ENCODE measurements at places on chromosomes 1 and 21. TPM values are rescaled to one million over a fixed set of nuclear protein-coding genes. Genes with fewer than 3 reads are reported as not detected.

GRCh38 chr1:114316204-114316603 lies 162.5 kb upstream of the SYT6 start:
- no peak overlapping the region for H3K27ac ChIP-seq
- H3K4me3 ChIP-seq = no peak overlapping the region
- no peaks in the 10 kb centered on the region for H3K36me3 ChIP-seq
- H3K4me1 ChIP-seq = no peaks in the 10 kb centered on the region
- DNase-seq = no peak

GRCh38 chr1:230043081-230043480 lies 24.0 kb upstream of the GALNT2 start:
- no peak overlapping the region for H3K4me3 ChIP-seq
- H3K27ac ChIP-seq = no peak overlapping the region
- peaks cover 22% of the 10 kb centered on the region for H3K27me3 ChIP-seq
- H3K4me1 ChIP-seq = peaks cover 6% of the 10 kb centered on the region
- no peak for DNase-seq
- H3K36me3 ChIP-seq = no peaks in the 10 kb centered on the region

GRCh38 chr1:198918920-198919319 lies 280.1 kb downstream of the PTPRC start:
- H3K4me1 ChIP-seq = peaks cover 61% of the 10 kb centered on the region
- H3K27me3 ChIP-seq = no peaks in the 10 kb centered on the region
- peaks cover 17% of the 10 kb centered on the region for H3K36me3 ChIP-seq
- DNase-seq = peak; percentile 52
- H3K4me3 ChIP-seq = peak overlapping the region; percentile 68
- peak overlapping the region; percentile 94 for H3K27ac ChIP-seq

DNA sequence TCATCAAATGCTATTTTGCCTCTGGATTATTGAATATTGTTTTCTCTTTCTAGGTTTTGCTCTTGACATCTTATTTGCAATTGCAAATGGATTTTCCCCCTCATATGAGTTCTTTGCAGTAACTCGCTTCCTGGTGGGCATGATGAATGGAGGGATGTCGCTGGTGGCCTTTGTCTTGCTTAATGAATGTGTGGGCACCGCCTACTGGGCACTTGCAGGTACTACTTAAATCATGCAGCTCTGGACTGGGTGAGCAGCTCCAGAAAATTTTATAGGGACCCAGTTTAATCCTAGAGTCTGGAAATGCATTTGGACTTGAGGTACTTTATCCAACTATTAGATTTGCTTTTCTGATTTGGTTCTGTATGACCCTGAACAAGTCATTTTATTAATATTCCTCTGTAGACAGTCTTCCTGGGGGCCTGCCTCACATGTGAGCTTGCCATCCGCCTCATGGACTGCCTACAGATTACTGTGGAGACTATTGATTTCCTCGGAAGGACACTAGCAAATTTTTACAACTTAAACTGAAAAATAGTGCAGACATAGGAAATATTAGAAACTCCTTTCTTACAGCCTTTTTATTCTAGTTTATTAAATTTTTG lies 44.5 kb downstream of the SLC22A15 start:
- peaks cover 5% of the 10 kb centered on the region for H3K4me1 ChIP-seq
- no peak overlapping the region for H3K27ac ChIP-seq
- peaks cover 19% of the 10 kb centered on the region for H3K36me3 ChIP-seq
- H3K4me3 ChIP-seq = no peak overlapping the region
- no peaks in the 10 kb centered on the region for H3K27me3 ChIP-seq

TRIM62 gene
- 2.4 TPM for total RNA-seq

DNA sequence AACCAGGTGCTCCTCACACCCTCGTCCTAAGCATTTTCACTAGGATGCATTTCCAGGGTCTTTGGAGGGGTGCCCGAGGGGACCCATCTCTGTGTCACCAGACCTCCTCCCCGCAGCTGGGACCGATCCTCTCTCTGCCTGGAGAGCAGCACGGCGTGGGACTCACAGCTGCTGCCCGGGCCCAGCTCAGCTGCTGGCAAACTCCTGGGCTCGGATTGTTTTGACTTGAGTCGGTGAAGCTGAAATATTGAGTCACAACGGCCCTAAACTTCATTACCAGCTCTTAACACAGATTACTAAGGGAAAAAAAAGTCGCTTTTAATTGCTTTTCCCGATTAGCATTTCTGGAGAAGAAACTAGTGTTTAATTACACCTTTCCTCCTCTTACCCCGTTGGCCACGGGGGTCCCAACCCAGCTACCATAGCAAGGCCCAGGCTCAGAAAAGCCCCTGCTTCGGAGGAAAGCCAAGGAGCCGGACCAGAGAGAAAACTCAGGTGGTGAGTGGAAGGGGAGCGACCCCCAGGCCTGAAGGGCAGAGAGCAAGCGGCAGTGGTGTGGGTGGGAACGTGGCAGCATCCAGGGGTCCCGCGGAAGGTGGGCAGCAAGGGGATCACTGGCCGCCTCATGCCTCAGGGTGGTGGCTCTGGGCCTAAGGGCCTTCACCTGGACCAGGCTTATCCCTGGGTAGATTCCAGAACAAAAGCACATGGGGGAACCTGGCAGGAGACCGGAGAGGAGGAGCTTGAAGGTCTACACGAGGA lies 41.7 kb downstream of the CASZ1 start:
- H3K27me3 ChIP-seq = no peaks in the 10 kb centered on the region
- H3K36me3 ChIP-seq = peaks cover 13% of the 10 kb centered on the region
- no peak for DNase-seq
- H3K27ac ChIP-seq = no peak overlapping the region

ACKR1 gene
- total RNA-seq = 47.6 TPM

- peaks cover 52% of the 10 kb centered on the region for H3K36me3 ChIP-seq
- peak overlapping the region; percentile 18 for H3K27ac ChIP-seq
- H3K4me1 ChIP-seq = no peaks in the 10 kb centered on the region
- no peak overlapping the region for H3K4me3 ChIP-seq
- H3K27me3 ChIP-seq = no peaks in the 10 kb centered on the region
- peak; percentile 79 for DNase-seq
Measured at GRCh38 chr1:214331827-214332423, 51.0 kb downstream of the SMYD2 start.

DNA sequence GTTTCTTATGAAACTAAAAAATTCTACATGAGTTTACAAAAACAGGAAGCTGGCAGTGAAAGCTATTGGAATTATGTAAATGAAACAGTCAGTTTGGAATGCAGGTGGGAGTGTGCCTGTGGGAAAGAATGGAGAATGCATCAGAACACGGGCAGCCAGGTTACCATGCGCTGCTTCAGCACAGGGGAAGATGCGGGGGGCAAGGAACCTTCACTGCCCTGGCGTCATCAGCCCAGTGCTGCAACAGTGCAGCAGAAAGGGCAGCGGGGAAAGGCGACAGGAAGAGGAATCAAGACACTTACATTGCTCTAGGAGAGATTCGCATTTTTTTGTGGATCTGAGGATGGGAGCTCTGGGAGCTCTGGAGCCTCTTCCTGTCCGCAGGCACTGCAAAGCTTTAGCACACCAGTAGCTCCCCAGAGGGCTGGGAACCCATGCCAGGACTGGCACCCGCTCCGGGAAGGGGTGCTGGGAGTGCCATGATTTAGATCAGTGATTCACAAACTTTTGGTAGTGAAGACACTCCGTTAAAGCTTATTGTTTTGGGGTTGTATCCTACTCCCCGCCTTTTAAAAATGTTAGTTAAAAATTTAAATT lies 64.1 kb upstream of the WDR26 start:
- no peaks in the 10 kb centered on the region for H3K27me3 ChIP-seq
- DNase-seq = peak; percentile 96
- peak overlapping the region; percentile 50 for H3K4me3 ChIP-seq
- H3K27ac ChIP-seq = peak overlapping the region; percentile 86

DNA sequence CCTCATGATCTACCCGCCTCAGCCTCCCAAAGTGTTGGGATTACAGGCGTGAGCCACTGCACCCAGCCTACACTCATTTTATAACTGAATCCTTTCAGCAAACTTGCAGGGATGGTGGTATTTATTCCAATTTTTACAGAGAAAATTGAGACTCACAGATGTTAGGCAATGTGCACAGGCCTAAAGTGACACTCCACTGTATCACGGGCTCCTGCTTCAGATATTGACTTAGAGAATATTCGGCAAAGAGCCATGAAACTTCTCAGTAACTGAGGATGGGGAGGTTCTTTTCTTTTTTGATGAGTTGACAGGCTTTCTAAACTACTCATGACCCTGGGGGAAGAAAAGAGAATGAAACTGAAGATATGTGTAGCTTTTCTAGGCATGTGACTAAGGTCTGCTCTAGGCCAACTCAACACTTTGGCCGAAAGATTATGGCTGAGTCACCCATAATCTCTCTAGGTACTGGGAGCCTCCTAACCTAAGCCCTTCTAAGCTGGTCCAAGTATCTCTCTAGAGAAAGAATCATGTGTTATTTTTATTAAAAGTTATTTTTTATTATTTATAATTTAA lies 19.9 kb upstream of the PTCH2 start:
- H3K4me3 ChIP-seq = no peak overlapping the region
- no peak overlapping the region for H3K27ac ChIP-seq
- H3K4me1 ChIP-seq = no peaks in the 10 kb centered on the region
- DNase-seq = peak; percentile 11

GRCh38 chr1:231630558-231631205 lies 4.1 kb downstream of the DISC1 start:
- no peak overlapping the region for H3K4me3 ChIP-seq
- peaks cover 3% of the 10 kb centered on the region for H3K36me3 ChIP-seq
- no peak for DNase-seq
- no peak overlapping the region for H3K27ac ChIP-seq

DNA sequence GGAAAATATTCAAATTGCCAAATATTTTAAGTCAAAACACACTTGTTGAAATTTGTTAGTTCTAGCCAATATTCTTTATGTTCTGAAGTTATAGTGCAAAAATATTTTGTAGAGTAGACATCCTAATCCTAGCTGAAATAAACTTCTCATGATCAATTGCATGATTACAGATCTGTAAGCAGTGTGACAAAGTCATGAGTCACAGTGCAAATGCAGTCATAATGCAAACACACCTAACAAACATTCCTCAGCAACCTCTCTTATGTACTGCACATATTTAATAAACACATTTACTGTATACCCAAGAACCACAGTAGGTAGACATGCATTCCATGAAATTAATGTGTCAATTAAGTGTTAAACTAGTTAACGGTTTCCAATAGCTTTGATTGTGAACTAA lies 1857.4 kb downstream of the NCAM2 start:
- peak; percentile 53 for DNase-seq
- no peaks in the 10 kb centered on the region for H3K4me1 ChIP-seq
- no peak overlapping the region for H3K27ac ChIP-seq
- H3K36me3 ChIP-seq = no peaks in the 10 kb centered on the region
- no peaks in the 10 kb centered on the region for H3K27me3 ChIP-seq

GRCh38 chr1:96987186-96987703 lies 265.7 kb downstream of the PTBP2 start:
- no peaks in the 10 kb centered on the region for H3K27me3 ChIP-seq
- H3K27ac ChIP-seq = no peak overlapping the region
- H3K4me3 ChIP-seq = no peak overlapping the region
- H3K36me3 ChIP-seq = no peaks in the 10 kb centered on the region
- DNase-seq = no peak
- H3K4me1 ChIP-seq = no peaks in the 10 kb centered on the region

- no peaks in the 10 kb centered on the region for H3K4me1 ChIP-seq
- H3K4me3 ChIP-seq = no peak overlapping the region
- H3K27ac ChIP-seq = no peak overlapping the region
- no peaks in the 10 kb centered on the region for H3K27me3 ChIP-seq
- no peak for DNase-seq
- no peaks in the 10 kb centered on the region for H3K36me3 ChIP-seq
Measured at GRCh38 chr1:10888791-10889649, 92.6 kb upstream of the CASZ1 start.

DNA sequence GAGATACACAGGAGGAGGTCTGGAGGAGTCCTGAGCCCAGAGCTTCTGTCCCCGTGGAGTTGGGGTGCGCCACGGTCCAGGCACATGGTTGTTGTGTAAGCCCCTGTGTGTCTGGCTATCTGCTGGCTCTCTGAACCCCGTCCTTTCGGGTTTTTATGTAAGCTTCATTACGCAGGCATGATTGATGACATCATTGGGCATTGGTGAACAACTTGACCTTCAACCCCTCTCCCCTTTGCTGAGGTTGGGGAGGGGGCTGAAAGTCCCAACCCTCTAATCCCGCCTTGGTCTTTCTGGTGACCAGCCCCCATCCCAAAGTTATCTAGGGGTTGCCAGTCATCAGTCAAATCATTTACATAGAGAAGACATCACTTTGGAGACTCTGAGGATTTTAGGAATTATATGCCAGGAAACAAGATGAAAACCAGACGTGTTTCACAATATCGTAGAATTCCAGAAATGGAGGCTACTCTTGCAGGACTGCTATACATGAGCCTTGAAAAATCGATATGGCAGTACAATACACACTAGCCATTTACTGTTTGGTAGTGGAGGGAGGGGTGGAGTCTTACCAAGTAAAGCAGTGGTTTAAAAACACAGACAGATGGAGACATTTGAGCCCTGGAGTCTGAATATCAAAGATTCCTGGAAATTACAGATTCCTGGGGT lies 69.8 kb upstream of the SCAF4 start:
- H3K36me3 ChIP-seq = no peaks in the 10 kb centered on the region
- H3K4me1 ChIP-seq = peaks cover 11% of the 10 kb centered on the region
- H3K4me3 ChIP-seq = no peak overlapping the region
- no peak overlapping the region for H3K27ac ChIP-seq

SLC45A1 gene
- 0.30 TPM for total RNA-seq

GRCh38 chr1:12594966-12595756 lies 22.8 kb downstream of the DHRS3 start:
- no peak overlapping the region for H3K27ac ChIP-seq
- H3K27me3 ChIP-seq = peaks cover 23% of the 10 kb centered on the region
- H3K36me3 ChIP-seq = no peaks in the 10 kb centered on the region
- peaks cover 6% of the 10 kb centered on the region for H3K4me1 ChIP-seq

AKR7A3 gene
- total RNA-seq = 0.40 TPM

GRCh38 chr1:8043621-8044020 lies 17.5 kb upstream of the ERRFI1 start:
- no peak overlapping the region for H3K4me3 ChIP-seq
- no peaks in the 10 kb centered on the region for H3K27me3 ChIP-seq
- no peaks in the 10 kb centered on the region for H3K36me3 ChIP-seq
- DNase-seq = no peak

DNA sequence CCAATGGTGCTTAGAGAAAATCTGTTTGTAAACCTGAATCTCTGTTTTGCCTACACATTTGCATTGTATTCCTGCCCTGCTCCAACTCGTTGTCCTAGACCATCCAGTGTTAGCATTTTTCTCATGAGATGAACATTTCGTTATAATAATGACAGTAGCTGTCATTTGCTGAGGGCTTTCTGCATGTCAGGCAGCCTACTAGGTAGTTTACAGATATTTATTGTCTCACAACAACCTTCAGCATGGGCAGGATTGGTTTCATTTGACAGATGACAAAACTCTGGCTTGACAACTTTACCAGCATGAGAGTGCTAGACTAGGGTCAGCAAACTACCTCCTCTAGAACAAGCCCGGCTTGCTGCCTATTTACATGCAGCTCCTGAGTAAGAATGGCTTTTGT lies 10.1 kb downstream of the ST6GALNAC3 start:
- no peak overlapping the region for H3K27ac ChIP-seq
- H3K27me3 ChIP-seq = no peaks in the 10 kb centered on the region
- no peak overlapping the region for H3K4me3 ChIP-seq
- no peak for DNase-seq
- no peaks in the 10 kb centered on the region for H3K4me1 ChIP-seq
- no peaks in the 10 kb centered on the region for H3K36me3 ChIP-seq

HES4 gene
- 42.6 TPM for total RNA-seq
